ENCODE measurements at places on chromosomes 7 and 10. TPM values are rescaled to one million over a fixed set of nuclear protein-coding genes. Genes with fewer than 3 reads are reported as not detected.
A peak's percentile ranks its signal among the peaks of the same experiment; 100 is the strongest.

- no peak for DNase-seq
Observed at GRCh38 chr7:42175834-42176723, 60.9 kb downstream of the GLI3 start.

DNA sequence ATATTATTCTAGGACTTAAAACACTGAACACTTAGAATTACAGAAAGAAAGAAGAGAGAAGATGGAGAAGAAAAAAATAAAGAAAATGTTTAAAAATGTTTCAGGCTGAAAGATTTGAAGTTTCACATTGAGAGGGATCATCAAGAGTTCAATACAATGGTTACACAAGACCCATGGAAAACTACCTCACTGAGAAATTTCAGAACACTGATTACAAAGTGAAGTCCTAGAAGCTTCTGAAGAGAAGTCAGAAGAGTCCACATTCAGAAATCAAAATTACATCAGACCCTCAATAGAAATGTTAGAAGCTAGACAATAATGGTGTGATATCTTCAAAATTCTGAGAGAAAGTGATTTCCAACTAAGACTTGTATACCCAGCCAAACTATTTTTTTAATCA is 196.1 kb downstream of the MACC1 start:
- DNase-seq = no peak

Gene SEPHS1
- 44.7 TPM for total RNA-seq

Gene IDI2
- not detected for total RNA-seq

DNA sequence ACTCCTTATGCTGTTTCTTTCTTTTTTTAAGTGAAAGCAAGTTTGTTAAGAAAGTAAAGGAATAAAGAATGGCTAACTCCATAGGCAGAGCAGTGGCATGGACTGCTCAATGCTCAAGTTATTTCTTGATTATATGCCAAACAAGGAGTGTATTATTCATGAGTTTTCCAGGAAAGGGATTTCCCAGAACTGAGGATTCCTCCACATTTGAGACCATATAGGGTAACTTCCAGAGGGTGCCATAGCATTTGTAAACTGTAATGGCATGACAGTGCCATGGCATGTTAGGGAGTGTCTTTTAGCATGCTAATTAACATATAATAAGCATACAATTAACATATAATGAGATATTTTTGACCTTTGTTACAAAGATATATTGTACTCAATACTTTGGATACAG is 1034.5 kb upstream of the PHF14 start:
- no peak for DNase-seq

- DNase-seq = no peak
Observed at GRCh38 chr7:80642871-80643270, 4.4 kb downstream of the CD36 start.

Gene ADAMTS14
- total RNA-seq = 2.1 TPM

- no peak for DNase-seq
Observed at GRCh38 chr10:17273403-17273802, 45.4 kb downstream of the VIM start.

Gene CLEC5A
- total RNA-seq = 2.8 TPM

DNA sequence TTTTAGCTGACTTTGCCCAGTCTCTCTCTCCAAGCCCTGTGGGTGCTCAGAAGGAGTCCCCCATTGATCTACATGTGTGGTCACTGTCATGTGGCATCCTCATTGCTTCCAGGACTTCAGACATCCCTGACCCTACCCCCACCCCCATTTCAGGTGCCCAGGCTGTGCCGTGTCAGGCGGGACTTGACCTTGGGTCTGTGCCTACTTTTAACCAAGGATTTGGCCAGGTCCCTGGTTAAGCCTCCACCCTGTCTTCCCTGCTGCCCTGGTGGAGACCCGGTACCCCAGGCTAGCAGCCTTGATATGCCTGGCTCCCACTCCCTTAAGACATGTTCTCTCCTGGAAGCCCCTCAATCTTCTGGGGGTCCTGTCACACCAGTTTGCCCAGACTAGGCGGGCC is 31.3 kb downstream of the PRF1 start:
- DNase-seq = no peak

DNA sequence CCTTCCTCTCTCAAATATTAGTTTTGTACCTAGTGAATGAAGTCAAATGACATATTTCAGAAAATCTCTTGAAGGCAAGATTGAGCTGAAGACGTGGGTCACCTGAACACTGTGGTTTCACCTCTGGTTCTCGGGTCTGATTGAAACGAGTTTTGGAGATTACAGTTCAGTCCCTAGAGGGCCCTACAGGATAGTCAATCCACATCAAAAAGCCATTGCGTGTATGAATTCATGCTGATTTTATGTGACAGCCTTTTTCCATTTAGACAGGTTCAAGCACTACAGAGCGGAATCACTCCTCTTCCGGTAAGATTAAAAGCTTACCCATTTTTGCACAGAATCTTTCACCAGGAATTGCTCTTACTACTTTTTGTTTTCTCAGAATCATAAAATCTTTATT is 62.2 kb downstream of the VIM start:
- DNase-seq = no peak

- DNase-seq = no peak
Observed at GRCh38 chr7:136359333-136359903, 382.3 kb upstream of the MTPN start.

DNA sequence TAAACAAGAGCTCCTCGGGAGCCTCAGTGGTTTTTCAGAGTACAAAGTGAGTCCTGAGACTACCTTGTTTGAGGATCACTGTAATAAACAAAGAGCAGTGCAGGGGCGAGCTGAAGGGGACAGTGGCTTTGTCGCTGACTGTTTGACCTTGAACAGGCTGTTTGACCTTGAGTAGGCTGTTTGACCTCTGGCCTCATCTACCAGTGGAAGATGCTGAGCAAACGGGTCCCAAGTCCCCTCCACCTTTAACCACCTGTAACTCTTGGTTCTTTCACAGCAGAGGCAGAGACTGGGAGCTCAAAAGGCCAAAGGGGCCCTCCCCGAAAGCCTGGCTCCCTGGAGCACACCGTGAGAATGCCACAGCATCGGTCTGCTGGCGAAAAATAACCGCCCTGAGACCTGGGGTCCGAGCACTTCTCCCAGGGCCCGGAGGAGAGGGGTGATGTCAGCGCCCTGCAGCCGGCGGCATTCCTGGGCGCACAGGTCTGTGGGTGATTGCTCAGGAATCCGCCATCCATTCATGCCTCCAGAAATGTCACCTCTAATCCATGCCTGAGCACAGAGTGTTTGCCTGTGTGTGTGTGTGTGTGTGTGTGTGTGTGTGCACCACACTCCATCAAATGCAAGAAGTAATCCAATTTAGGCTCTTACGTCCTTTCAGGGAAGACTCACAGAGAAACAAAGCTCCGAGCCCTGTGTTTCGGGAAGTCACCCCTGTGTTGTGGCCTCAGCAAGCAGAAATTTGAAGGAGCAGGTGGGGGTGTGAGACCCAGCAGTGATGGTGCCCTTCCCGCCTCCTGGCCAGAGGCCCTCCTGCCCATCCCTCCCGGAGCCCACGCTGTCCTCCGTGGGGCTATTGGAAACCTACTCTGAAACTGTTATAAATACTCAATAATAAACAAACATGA is 66.5 kb downstream of the ASB13 start:
- no peak for DNase-seq

GRCh38 chr7:33862946-33863814 is 42.2 kb upstream of the BMPER start:
- no peak for DNase-seq

DNA sequence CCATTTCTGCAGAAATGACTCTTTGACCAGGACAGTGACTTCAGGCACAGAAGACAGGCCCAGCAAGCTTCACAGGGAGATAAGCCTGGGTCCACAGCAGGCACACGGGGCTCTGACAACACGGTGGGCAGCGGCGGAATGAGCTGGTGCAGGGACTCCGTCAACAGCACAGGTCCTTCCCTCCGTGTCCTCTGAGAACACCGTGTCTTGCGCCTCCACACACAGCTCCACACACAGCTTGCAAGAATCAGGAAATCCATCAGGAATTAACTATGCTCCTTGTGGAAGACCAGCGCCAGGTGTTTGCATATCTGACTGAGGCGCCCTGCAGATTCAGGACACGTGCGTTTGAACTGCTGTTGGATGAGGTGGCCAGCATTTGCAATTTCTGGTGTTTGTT is 39.6 kb downstream of the TCERG1L start:
- no peak for DNase-seq

Gene HOXA10
- total RNA-seq = 15.3 TPM

DNA sequence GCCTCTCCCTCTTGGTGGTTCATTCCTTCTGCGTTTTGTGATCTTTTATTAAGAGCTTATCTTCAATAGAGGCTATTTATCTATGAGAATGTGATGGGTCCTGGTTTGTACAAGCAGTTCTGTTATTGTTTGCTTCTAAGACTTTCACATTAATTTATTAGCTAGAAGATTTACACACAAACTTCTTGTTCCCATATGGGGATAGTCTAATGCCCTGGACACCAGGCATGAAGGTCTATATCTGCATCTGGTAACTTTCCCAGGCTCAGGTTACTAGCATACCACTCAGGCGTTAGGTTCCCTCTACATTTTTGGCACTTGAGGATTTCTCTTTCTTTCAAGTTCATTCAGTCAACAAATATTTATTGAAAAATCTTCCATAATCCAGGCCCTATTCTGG is 7.7 kb downstream of the XPNPEP1 start:
- DNase-seq = no peak

- no peak for DNase-seq
Observed at GRCh38 chr10:86770412-86770960, 14.1 kb downstream of the BMPR1A start.

DNA sequence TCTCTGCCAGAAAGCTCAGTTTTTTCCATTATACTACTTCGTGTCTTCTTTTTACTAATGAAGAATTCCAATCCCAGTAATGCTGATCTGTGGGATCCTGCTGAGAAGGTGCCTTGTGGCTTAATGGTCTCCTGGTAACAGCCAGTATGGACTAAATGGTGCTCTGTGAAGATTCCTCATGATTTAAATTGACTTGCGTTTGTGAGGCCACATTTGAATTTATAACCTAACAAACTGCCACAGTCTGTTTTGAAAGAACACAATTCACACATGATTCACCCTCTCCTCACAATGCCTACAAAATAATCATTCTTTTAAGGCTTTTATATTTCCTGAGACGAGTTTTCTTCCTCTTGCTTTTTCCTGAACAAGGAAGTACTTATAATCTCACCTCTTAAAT is 140.0 kb downstream of the MBL2 start:
- DNase-seq = no peak

- no peak for DNase-seq
Observed at GRCh38 chr7:123351516-123352505, 152.0 kb upstream of the SLC13A1 start.

DNA sequence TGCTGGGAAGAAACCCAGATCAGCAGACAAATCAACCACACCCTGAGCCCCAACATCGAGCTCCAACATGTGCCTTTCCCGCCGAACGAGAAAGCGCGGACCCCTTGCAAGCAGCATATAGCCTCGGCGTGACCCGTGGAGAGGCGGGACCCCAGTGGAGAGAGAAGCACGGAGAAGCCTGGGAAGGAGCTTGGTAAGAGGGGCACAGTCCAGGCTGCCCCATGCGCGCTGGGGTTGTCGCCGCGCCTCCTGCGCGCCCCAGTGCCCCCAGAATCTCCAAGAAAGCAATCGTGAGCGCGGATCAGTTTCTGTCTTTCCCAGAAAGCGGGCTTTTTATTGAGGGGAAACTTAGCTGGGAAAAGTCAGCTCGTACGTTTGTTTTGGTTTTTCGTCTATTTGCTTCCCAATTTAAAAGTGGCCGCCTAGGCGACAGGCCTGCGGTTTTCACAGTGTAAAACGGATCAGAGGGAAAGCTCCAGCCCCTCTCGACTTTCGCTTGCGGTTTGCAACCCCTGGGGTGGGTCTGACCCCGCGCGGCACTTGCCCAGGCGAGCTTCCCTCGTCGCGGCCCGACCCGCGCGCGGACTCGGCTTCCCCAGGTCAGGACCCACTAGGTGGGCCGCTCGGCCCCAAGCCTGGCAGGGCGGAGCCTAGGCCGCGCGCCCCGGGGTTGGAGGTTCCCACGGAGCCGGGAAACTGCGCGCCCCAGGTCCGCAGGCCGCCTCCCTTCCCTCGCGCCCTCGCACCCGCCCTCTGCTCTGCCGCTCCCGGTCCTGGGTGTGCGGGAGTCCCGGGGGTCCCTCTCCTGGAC is 31.1 kb downstream of the SKIDA1 start:
- DNase-seq = peak; percentile 46

- no peak for DNase-seq
Observed at GRCh38 chr7:144516729-144517525, 113.4 kb upstream of the NOBOX start.

DNA sequence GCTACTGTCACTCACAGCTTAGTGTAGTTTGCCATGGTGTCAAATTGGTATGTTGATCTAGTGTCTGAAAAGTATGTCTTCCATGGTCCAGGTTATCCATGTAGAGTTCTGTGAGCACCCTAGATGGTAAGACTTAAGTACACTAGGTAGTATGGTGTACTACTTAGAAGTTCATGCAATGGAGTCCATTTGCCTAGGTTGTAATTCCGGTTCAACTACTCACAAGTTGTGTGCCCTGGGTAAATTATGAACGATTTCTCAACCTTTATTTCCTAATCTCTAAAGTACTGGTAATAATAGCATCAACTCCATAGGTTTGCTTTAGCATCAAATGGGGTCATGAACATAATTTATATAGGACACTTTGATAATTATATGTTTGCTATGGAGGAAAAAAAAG is 666.2 kb upstream of the CELF2 start:
- DNase-seq = no peak

- peak; percentile 71 for DNase-seq
Observed at GRCh38 chr10:35195361-35196306, 69.0 kb downstream of the CREM start.

- no peak for DNase-seq
Observed at GRCh38 chr7:68031180-68031943, 1034.7 kb downstream of the TYW1 start.

GRCh38 chr10:127450644-127451043 is 98.5 kb upstream of the NPS start:
- DNase-seq = no peak

DNA sequence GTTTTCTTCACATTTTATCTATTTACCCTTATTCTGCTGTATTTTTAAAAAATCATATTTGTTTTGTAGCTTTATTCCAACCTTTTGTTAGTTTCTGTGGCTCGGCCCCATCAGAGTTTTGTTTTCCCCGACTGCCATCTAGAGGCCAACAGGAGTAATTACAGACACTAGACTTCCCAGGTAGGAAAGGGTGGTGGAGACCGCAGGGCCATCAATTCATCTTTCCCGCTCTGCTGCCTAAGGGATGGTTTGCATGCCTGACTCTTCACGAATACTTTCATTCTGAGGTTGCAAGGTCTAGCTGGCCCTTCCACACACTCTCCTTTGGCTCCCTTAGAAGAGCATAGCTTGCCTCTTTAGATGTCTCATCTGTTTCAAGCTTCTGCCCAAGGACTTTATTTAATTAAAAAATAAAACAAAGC is 38.3 kb downstream of the LYZL2 start:
- DNase-seq = no peak

Gene PHYHIPL
- 2.4 TPM for total RNA-seq

DNA sequence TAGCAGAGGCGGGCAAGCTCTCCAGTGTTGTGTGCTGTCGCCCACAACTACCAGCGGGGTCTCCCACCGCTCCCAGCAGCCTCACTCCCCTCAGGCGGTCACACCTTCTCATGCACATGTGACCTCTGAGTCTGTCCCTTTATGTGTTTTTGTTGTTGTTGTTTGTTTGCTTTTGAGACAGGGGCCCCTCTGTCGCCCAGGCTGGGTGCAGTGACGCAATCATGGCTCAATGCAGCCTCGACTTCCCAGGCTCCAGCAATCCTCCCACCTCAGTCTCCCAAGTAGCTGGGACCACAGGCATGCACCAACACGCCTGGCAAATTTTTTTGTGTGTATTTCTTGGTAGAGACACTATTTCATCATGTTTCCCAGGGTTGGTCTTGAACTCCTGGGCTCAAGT is 1.5 kb downstream of the CPSF4 start:
- DNase-seq = no peak

GRCh38 chr7:141462958-141463357 is 88.3 kb upstream of the AGK start:
- no peak for DNase-seq

GRCh38 chr10:128540781-128541761 is 414.8 kb upstream of the MKI67 start:
- DNase-seq = peak; percentile 54

Measured in ureter (tissue), 1 donor.